ENCODE measurements at places on chromosomes 1 and 21.

DNA sequence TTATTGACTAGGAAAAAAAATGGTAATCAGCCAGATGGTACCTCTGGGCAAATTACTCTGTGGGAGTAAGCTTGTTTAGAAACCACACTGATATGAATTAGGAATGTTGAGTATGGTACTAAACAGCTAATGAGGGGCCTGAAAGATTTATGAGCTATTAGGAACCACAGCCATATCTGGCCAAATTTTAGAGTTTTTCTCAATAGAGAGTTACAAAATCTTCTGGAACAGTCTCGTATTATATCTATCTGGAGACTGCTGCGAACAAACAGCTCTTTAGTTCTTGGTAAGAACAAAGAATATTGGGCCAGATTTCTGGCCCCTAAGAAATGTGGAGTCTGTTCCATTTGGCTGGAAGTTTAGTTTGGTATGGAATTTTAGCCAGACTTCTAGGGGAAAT is 4.9 kb upstream of the PODN start:
- DNase-seq, result no peak

DNA sequence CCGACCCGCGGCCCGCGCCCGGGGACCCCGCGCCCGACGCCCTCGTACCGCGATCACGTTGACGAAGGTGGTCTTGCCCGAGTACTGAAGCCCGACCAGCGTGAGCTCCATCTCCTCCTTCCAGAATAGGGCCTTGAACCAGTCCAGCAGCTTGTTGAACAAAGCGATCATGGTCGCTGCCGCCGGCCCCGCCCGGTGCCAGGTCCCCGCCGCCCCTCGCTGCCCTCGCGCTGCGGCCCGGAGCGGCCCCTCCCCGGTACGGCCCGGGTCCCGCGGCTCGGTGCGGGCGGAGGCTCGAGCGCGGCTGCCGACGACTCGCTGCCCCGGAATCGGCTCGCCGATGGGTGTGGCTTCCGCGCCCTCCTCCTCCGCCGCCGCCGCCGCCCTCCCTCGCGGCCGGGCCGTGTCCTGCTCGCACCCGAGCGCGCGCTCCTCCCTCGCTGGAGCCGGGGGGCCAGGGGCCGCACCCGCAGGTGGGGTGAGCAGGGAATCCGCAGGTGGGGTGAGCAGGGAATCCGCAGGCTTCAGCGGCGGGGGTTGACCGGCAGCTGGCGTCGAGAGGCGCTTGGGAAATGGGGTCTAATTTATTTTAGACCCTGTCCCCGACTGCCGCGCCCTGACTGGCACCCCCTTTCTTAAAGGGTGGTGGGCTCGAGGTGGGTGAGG is at the start of gene ARL8A:
TSS of gene ARL8A (minus strand) at position 336 of the 666 bp plus-strand sequence. CDS start at position 171, 165 bp downstream.
- DNase-seq, result peak; percentile 80

DNA sequence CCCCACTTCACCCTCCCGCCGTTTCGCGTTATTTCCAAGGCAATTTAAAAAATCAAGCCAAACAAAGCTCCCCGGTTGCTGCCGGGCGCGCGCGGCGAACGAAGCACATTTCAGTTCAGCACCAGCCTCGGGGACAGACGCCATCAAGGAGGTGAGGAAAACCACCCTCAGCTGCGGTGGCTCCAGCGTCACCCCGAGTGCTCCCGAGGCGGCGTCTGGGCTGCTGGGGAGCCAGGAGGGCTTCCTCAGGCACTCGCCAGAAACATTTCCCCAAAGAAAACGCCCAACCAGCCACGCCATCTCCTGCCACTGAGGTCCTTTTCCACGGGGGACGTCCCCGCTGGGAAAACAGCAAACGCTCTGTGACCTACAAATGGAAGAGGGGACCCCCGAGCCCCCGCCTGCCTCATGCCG is 623 bp downstream of the GNG4 start:
- peak; percentile 87 for DNase-seq

GRCh38 chr1:31674626-31675025 is 29.2 kb downstream of the COL16A1 start:
- DNase-seq, result peak; percentile 15

DNA sequence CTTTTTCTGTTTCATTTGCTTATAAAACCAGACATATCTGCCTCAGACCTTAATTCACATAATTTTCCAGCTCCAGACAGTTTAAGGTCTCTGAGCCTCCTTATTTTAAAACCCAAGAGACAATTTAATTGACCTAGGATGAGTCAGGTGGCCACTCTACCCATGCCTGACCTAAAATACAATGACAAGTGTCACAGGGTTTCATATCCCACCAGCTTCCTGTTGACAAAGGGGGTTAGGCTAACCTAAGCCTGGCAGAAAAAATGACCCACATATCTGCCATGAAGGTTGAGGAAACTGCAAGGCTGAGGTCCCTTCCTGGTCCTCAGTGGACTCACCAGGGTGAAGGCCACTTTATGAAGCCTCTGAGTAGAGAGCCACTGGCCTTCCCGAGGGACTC is 52.3 kb downstream of the OPTC start:
- DNase-seq, result no peak

GRCh38 chr1:30248373-30248772 is 475.0 kb downstream of the MATN1 start:
- no peak for DNase-seq

GRCh38 chr1:153608742-153609584 is 4.0 kb downstream of the S100A16 start:
- DNase-seq, result peak; percentile 95

GRCh38 chr1:233614743-233615521 is 1.0 kb downstream of the KCNK1 start:
- peak; percentile 18 for DNase-seq

GRCh38 chr1:209421186-209421585 is 162.3 kb upstream of the CAMK1G start:
- no peak for DNase-seq

GRCh38 chr21:35644523-35644922 is 415.8 kb downstream of the SETD4 start:
- no peak for DNase-seq

DNA sequence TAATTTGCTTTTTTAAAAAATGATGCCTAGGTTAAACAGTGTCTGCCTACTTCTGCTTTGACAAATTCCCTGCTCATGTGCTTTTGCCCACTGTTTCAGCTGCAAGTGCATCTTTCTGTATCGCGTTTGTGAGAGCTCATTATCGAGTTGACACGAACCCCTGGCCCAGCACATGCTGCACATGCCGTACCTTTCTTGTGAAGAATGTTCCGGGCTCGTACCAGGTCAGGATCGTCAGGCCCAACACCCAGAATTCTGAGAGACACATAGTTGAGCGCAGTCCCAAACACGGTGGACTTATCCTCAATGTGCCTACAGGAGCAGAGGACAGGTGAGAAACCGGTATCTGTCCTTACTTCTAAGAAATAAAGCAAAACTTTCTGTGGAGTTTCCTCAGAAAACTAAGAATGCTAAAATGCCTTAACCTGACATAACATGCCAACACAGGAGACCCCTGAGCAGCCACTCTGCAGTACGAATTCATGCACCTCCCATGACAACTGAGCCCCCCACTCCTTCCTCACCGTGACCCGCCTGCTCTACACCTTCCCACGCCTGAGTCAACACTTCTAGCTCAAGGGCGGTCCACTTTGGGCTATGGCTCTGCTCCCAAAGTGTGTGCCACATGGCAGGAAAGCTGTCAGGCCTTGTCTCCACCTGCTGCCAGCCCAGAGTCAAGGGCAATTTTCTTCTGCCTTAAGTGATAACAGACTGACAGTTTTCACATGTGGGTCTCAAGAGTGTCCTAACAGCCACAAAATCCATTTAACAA is 6.7 kb downstream of the LSS start:
- DNase-seq, result no peak

GRCh38 chr1:57474137-57474750 is 50.4 kb upstream of the DAB1 start:
- DNase-seq, result peak; percentile 55

DNA sequence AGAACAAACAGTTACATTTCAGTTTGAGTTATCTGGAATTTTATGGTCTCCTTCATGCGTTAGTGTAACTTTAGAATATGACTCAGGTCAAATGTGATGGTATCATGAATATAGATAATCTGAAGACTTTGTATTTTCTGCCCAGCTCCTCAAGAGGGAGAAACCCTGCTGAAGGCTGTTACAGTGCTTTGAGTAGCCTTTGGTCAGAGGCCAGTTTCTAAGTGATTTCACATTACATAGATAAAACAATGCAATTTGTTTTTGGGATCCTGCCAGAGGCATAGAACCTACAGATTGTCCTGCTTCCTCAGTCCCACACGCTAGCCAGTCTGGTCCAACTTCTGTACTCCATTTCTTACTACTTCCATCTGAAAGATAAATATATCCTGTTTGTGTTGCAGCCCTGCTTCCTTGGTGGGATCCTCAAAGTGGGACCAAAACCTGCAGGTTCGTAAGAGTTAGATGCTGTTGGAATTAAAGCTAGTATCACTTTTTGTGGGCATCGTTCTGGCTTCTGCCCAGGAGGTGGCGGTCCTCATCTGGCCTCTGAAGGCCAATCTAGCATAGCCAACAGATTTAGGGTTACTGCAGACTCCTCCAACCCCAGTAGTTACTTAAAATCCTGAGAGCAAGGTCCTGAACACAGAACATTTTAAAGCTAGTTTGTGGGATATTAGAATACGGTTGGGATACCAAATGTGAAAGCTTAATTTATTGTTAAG is 645.8 kb upstream of the USP24 start:
- no peak for DNase-seq

DNA sequence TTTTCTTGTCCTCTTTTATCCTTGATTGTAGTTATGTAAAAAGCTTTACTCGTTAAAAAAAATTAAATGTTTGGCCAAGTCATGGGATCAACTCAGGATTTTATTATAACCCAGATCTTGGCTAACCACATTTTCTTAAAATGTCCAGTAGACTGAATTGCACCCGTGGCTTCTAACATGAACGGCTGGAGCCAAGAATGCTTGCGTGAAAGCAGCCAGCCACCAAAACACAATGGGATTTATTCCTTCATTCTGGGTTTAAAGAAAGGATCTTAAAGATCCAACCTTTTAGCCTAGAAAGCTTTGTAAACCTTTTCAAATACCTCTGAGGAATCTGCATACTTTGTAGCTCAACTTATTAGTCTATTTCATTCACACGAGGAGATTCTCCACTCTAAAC is 404.4 kb downstream of the USP25 start:
- no peak for DNase-seq
